NCI-H1048 (cell line): ENCODE measurements at places on chromosomes 5 and 9.

- DNase-seq = no peak
Observed at GRCh38 chr9:125074976-125075375, 68.4 kb downstream of the SCAI start.

GRCh38 chr9:99000476-99001395, 57.0 kb downstream of the COL15A1 start:
- DNase-seq = no peak

DNA sequence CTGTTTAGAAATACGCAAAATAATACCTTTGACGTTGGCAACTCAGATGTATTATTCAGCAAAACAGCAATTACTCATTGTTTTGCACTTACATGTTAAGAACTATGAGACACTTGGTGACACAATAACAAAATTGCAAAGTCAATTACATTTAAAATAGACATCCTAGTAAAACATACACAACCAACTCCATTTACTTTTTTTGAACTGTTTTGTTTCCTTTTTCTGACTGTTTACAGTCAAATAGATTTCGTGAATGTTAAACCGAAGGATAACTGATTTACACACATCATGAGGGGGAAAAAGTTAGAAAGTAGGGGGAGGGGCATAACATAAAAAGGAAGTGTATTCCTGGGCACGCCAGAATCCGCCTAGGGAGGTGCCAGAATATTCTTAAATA, 220.1 kb downstream of the MEF2C start:
- no peak for DNase-seq

DNA sequence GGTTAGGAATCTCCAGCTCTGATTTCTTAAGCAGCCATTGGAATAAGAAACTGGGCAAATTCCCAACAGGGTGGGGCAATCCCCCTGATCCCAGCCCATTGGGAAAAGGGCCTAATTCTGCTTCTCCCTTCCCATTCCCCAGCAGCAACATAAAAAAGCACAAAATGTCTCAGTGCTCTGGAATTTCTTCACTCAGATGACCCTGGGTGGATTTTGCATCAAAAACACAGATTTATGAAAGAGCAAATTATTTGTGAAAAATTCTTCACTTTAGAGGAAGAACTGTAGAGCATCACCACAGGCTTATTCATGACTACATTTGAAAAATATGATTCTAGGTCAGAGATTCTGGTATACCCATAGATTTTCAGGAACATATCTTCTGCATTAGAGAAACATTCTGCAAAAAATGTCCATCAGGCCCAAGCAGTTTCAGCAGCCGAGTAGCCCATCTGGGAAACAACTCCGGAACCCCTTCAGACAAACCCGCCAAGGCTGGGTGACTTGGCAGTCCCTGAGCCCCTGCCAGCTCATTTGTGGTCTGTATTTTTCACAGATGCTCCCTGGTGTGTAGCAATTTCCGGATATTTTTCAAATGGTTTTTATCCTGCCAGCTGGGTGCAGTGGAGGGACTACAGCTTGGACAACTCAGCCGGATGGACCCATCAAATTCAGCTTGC, 102.1 kb upstream of the RANBP3L start:
- DNase-seq = no peak

DNA sequence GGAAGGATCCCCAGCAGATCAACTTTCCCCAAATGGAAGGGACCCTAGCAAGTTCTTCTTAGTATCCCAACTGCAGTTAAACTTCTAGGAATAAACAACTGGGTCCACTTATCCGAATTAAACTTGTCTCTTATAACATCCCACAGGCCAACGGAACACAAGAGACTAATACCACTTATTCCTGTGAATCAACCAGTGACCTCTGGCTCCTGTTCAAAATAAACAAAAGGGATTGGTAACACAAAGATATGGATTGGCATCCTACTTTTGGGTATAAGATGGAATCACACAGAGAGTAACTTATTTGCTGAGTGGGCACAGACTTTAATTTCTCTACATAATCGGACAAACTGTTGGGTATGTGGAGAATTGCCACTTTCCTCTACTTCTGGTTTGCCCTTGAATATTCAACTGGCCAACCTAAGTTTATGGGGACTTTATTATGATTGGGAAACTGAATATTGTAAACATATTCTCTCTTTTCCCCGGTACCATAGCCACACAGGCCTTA, 12.4 kb upstream of the PAIP1 start:
- DNase-seq = no peak
